ENCODE measurements at places on chromosomes 4 and X. TPM values are rescaled to one million over a fixed set of nuclear protein-coding genes. Genes with fewer than 3 reads are reported as not detected.
A peak's percentile ranks its signal among the peaks of the same experiment; 100 is the strongest.

DNA sequence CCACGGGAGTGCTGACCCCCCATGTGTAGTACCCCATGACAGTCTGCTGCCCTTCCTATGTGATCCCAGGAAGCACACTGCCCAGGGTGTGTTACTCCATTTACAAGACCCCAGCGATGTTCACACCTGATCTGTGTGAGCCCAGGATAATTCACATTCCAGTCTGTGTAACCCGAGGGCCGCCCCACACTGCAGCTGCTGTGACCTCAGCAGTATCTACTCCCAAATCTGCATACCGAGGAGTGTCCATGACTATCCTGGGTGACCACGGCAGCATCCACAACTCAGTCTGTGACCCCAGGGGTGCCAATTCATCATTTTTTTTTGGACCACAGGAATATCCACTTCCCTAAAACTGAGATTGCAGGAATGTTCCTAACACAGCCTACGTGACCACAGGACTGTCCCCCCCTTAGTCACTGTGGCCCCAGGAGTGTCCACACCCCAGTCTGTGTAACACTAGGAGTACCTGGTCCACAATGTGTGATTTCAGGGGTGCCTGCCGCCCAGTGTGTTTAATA, 7.8 kb upstream of the GLOD5 start:
- H3K27ac ChIP-seq = no peak overlapping the region
- no peak overlapping the region for H3K4me3 ChIP-seq
- H3K27me3 ChIP-seq = no peaks in the 10 kb centered on the region
- H3K36me3 ChIP-seq = no peaks in the 10 kb centered on the region

- no peak for DNase-seq
- peak overlapping the region; percentile 3 for H3K27ac ChIP-seq
- no peaks in the 10 kb centered on the region for H3K4me1 ChIP-seq
- H3K4me3 ChIP-seq = no peak overlapping the region
- H3K27me3 ChIP-seq = no peaks in the 10 kb centered on the region
Observed at GRCh38 chr4:23788460-23788859, 101.4 kb downstream of the PPARGC1A start.

DNA sequence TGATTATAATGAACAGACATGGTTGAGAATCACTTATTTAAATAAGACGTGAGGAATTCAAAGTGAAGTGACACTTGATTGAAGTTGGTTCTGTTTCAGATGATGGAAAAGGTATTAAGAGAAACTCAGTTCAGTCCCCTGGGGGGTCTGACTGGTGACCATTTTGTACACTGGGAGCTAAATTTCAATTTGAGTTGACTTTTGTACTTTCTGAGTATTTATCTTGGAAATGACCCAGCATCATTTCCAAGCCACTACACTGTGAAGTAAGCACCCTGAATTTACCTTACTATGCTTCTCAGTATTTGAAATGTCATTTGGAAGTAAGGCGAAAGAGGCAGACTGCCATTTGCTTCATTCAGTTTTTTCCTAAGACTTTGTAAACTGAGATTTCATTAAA, 73.4 kb downstream of the CNOT6L start:
- no peaks in the 10 kb centered on the region for H3K27me3 ChIP-seq
- peaks cover 9% of the 10 kb centered on the region for H3K4me1 ChIP-seq
- H3K4me3 ChIP-seq = no peak overlapping the region
- DNase-seq = no peak

DNA sequence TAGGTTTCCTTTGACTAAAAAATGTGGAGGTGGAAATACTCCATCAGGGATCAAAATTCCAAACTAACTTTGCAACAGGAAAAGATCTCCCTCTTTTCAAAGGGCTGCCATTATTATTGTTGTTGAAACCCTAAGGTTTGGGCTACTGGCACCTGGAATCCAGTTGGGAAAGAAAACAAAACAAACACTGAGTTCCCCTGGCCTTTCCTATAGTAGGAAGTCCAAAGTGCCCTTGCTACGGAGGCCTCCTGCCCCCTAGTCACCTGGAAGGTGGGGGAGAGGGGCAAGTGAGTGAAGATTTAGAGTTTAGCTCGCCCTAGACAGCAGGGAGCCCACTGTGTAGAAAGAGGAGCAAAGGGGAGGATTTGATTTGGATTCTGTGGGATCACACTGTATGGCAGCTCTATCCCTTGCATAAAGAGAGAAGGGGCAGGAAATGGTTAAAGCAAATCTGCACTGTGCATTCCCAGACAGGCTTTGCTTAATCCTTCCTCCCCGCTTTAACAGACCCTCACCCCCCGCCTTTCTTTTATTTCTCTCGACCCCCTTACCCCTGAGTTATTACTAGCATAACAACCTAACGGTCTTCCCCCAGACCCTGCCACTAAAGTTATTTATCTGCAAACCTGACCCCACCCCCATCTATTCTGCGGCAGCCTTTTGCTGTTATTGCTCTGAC, 627 bp upstream of the FAT4 start:
- peaks cover 15% of the 10 kb centered on the region for H3K27me3 ChIP-seq
- no peaks in the 10 kb centered on the region for H3K36me3 ChIP-seq
- H3K27ac ChIP-seq = peak overlapping the region; percentile 34

- no peaks in the 10 kb centered on the region for H3K4me1 ChIP-seq
- no peaks in the 10 kb centered on the region for H3K27me3 ChIP-seq
- no peak overlapping the region for H3K4me3 ChIP-seq
- H3K27ac ChIP-seq = no peak overlapping the region
- DNase-seq = no peak
- no peaks in the 10 kb centered on the region for H3K36me3 ChIP-seq
Observed at GRCh38 chrX:39067866-39068265, 266.6 kb downstream of the MID1IP1 start.

GRCh38 chrX:418927-419729, 32.4 kb upstream of the PPP2R3B start:
- H3K4me3 ChIP-seq = no peak overlapping the region
- DNase-seq = no peak
- H3K36me3 ChIP-seq = no peaks in the 10 kb centered on the region
- H3K4me1 ChIP-seq = no peaks in the 10 kb centered on the region
- no peak overlapping the region for H3K27ac ChIP-seq
- H3K27me3 ChIP-seq = peaks cover 2% of the 10 kb centered on the region

Gene MUC7
- total RNA-seq = 0.86 TPM
